ENCODE measurements at places on chromosomes 11 and 22.

GRCh38 chr11:8328848-8329330 lies 65.2 kb upstream of the LMO1 start:
- DNase-seq: peak; percentile 43

GRCh38 chr22:40040927-40041326 lies 46.2 kb downstream of the FAM83F start:
- DNase-seq: peak; percentile 81

DNA sequence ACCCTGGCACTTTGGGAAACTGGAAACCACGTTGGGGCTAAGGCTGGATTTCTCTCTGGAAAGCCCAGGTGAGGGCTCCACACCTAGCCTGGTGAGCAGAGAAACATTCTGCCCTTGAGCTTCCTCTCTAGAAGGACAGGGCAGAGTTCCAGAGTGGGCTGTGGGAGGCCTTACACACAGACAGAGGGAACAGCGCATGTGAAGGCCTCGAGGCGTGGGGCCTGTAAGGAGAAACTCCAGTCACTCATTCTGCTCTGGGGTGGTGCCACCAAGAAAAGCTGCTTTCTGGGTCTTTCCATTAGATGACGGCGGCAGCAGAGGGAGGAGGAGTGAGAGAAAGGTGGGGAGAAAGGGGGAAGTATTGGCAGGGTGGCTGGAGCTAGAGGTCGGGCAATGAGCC lies 183.1 kb downstream of the CHST1 start:
- DNase-seq: no peak

- no peak for DNase-seq
Observed at GRCh38 chr11:104968355-104968855, at the start of gene CASP4. Gene CASP4 (minus strand): TSS chr11:104968574. CDS start chr11:104968525, 49 bp downstream.

- no peak for DNase-seq
Observed at GRCh38 chr22:36340621-36341020, 47.1 kb downstream of the MYH9 start.

DNA sequence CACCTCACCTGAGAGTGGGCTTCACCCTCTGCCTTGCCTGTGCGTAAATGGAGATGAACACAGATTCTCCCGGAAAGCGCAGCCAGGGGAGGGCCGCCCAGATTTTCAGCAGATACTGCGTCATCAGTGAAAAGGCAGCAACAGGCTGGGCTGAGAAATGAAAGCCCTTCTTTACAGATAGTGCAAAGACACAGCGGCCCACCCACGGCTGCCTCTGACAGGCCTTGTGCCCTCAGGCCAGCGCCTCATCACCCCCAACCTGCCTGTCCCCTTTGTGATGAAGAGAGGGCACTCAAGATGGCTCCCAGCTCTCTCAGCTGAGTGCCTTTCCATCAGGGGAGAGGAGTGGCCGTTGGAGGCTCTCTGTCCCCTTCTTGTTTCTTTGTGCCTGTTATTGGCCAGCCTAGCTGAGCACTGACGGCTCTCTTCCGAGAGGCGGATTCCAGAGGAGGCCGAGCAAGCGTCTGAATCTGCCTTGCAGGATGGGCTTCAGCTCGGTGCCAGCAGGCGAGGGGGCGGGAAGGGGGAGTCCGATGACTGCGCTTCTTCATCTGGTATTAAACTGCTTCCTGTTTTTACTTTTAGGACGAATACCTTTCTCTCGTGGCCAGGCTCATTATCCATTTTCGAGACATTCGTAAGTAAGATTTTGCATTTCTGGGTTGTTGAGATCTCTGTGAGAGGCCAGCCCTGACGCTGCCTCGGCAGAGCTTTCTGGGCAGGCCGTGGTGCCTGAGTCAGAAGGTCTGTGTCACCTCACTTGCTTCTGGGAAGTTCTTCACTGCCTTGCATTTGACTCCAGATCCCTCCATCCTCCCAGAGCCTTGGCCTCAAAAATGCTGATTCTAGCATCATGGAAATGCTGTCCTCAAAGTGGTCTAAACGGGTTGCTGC lies 43.7 kb downstream of the MED15 start:
- no peak for DNase-seq

DNA sequence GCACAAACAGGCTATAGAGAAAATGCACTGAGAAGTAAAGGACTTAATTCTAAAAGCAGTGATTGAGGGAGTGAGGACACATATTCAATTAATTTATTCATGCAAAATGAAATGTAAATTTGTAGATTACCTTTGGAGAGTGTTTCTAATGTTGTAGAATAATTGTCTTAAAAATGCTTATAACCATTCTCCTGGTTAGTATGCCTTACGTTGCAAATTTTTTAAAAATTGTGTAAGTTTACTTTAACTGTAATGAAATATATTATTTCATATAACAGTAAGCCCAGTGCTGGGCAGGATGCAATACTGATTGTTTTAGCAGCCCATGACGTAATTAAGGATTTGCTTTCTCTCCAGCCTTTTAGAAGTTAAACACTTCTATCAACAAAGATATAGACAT lies 26.6 kb downstream of the OR52E1 start:
- DNase-seq: no peak

Measured in left renal pelvis (tissue), 4 donors.